Stimulated activated CD4-positive, alpha-beta T cell treated with anti-CD3 and anti-CD28 coated beads, Interleukin-15, amount 100 ng/mL, for 1 hour (primary cell): ENCODE measurements at places on chromosomes 1 and 21.

DNA sequence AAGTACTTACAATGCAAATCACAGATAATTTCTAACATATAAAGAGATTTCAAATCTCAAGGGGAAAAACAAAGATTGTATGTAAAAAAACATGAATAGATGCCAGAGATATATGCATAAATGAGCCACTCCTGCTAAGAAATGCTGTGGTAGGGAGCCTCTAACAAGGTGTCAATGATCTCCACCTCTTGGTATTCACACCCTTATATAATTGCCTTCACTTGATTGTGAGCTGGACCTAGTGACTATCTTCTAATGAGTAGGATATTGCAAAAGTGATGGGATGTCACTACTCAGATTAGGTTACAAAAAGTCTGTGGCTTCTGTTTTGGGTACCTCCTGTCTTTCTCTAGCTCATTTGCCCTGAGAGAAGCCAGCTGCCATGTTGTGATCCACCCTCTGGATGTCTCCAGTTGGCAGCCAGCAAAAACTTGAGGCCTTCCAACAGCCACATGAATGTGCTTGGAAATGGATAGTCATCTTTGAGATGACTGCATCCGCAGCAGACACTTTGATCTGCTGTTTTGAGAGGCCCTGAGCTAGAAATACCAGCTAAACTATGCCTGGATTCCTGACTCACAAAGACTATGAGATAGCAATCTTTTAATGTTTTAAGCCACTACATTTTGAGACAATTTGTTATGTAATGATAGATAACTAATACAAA, 196.1 kb upstream of the FGGY start:
- DNase-seq = no peak

- no peak for DNase-seq
Observed at GRCh38 chr1:11068600-11069473, 9.0 kb upstream of the SRM start.

GRCh38 chr1:39632682-39633417, 6.6 kb downstream of the HEYL start:
- DNase-seq = no peak

DNA sequence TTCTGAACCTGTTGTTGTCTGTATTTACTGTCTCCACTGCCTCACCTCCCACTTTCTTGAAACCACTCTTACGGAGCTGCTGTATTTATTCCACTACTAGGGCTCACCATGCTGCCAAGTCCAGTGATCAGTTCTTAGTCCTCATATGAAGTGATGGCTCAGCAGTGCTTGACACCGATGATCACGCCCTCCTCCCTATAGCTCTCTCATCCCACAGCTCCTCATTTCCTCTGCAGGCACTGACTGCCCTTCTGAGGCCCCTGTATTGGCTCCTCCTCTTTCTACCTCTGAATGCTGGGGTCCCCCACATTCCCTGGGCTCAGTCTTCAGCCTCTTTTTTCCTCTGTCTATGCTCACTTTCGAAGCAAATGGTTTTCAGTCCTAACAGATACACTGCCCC, 3.4 kb downstream of the CLCA1 start:
- no peak for DNase-seq

GRCh38 chr21:14864211-14865021, 200.4 kb downstream of the NRIP1 start:
- no peak for DNase-seq

DNA sequence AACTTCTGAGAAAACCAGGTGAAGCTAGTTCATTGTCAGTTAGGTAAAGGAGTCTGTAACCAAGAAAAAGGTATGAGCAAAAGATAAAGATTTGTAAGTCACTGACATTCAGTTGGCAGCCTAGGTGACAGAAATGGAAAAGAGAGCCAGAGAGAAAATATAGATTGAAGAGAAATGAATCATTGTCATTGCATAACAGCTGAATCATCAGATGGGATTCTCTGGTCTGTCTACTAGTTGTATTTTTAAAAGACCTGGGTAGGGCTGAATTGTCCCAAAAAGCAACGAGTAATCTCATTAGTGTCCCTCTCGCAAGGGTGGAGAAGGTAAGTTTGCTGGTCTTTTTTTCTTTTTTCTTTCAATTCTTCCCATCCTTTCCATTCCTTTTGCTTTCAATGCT, 36.6 kb downstream of the PTGS2 start:
- DNase-seq = no peak

DNA sequence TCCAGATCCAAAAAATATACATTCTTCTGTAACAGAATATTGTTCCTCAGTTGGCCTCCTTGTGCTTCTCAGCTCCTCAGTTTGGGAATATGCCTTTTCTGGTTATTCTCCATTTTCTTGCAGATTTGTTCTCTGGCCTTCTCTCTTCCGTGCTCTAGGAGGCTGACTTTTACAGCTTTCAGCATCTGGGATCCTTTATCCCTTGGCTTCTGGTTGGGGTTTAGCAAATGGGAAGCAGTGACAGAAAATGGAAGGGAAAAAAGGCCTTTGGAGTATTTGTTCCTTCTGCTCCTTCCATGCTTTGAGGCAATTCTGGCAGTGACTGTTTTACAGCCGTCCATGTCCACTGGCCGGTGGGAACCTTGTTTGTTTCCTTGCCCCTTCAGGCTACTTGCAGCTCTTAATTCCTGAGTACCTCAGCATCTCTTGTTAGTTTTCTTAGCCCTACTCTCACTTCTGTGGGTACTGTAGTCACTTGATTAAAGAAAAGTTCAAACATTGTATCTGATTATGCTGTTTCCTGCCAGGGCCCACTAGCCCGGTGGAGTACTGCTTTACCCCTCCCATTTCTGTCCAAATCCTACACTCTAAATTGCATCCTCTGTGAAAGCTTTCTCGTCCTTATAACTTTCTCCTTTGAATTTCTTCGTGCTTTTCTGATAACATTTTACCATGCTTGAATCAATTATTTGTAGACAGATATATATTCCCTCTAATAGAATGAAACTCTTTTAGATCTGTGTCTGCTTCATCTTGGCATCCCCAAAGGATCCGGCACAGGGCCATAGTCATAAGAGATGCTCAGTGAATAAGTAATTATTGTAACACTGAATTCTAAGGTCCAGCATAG, 118.2 kb downstream of the OSBPL9 start:
- no peak for DNase-seq

- no peak for DNase-seq
Observed at GRCh38 chr1:92476071-92476631, 10.6 kb downstream of the GFI1 start.

DNA sequence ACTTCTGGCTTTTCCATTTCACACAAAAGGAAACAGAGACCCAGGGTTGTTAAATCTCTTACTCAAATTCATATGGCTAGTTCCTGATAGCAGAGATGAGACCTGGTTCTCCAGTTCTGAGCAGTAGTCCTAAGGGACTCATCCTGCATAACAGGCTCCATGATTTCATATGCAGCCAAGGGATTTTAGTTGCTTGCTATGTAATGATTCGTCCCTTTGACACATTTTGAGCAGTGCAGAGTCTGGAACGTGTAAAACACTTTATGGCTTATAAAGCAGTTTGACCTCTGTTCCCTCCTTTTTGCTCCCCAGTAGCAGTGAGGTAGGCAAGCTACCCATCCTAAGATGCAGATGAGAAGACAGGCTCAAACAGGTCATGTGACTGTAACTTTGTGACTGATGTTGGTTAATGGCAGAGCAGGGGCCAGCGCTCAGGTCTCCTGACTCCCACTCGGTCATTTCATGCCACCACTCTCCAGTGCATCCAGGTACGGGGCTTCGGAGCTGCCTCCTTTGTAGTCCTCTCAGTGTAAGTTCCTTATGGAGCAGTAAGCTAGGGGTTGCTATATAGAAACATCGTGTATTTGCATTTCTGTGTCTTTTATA, 24.2 kb downstream of the CC2D1B start:
- DNase-seq = no peak

DNA sequence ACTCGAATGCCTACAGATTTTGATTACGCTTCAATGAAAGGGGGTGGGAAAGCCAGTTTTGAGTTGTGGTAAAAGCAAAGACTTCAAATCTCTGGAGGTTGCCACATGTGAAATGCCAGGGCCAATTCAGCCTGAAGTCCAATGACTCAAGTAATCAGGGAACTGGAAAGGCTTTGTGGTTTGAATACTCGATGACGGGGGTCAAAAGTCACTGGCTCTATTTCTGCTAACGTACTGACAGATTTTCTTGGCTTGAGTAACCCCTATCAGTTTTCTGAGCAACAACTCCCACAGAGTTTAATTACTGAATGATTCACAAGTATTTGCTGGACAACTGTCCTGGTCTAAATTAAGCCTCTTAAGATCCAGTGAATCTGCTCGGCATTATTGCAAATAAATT, 152.2 kb downstream of the SIPA1L2 start:
- DNase-seq = no peak

DNA sequence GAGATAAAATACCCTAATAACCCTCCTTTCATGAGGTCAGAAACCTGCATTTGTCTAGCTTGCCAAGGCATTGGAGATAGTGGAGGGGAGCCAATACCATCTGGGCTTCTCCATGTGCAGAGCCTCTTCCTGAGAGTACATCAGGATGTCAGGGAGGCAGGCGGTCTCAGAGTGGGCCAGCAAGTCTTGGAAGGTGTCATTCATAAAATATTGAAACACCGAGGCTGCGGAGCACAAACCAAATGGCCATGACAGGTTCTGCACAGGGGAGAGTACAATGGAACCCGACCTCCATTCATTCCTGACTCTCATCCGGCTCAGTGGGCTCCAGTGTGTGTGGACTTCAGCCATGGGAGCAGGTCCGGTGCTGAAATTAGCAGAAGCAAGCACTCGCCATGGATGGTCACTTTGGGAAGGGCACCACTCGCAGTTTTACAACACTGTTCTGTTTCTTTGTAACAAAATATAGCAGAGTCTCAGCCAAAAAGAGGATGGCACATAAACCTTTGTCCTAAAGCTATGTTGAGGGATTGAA, 446.6 kb downstream of the SIPA1L2 start:
- no peak for DNase-seq

DNA sequence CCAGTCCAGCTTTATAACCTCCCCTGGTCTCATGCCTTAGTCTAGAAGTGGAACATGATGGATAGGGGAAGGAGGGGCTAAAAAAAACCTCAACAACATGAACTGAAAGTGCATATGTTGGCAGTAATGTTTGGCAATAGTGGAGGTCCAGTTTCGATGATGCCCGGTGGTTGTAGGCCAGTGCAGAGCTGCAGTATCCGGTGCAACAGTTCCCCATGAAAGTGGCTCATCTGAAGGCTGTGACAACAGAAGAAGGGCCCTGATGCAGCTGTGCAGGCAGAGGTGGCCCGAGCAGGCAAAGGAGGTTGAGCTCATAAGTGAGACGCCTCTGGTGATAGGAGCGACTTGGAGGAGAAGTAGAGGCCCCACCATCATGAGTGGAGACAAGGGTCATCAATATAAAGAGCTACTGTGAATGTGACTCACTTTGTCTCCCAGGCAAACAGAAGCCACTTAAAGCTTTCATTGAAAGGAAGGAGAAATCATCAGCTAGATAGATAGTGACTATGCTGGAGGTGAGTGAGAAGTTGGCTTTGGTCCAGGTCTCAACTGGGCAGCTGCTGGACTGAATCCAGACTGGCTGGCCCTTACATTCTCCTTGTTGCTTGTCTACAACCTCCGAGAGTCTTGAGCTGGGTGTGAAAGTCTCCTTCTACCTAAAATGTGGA, 10.2 kb upstream of the CREG1 start:
- DNase-seq = no peak
